Tibial artery (tissue), 4 donors: ENCODE measurements at places on chromosomes 1 and 21.

DNA sequence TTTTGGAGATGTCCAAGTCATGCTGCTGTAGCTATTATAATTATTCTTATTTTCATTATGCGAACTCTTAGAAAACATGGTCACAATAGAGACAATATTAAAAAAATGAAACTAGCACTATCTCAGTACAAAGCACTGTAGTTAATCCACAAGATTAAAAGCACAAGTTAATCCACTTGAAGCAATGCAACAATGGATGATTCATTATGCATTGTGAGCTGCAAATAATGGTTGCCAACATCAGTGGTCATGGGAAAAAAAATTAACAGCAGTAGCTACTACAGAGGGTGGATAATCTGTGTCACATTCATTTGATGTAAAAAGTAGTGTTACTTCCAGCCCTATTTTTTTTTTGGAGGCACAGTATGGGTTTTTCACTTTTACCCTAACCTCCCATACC, 56.7 kb downstream of the DPT start:
- no peak overlapping the region for H3K27ac ChIP-seq
- no peaks in the 10 kb centered on the region for H3K27me3 ChIP-seq
- H3K4me3 ChIP-seq: no peak overlapping the region
- DNase-seq: no peak
- H3K36me3 ChIP-seq: no peaks in the 10 kb centered on the region
- no peaks in the 10 kb centered on the region for H3K4me1 ChIP-seq

DNA sequence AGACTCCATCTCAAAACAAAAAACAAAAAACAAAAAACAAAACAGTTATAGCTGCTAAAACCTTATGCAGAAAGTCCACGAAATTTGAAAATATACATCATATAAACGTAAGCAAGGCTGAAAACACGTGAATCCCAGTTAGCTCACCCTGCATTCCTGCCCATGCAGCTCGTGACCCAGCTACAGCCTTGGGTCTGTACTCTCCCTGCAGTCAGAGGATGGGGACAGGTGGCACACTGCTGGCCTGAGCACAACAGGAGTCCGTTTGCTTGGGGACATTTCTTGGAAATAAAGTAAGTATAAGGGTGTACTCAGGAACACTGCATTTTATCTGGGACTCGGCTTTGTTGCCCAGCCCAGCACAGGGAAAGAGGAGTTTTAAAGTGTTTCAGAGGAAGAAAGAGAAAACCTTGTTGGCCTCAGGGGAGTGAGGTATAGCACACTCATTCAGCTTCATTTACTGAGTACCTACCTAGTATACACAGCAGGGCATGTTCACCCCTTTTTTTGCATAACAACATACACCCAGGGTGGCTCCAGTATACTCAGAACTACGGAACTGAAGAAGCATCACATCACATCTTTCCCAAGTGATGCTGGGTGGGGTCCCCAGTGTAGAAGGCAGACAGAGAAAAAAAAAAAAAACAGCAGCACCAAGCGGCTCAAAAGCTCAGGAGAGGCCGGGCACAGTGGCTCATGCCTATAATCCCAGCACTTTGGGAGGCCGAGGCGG, 44.1 kb downstream of the CAPZB start:
- no peaks in the 10 kb centered on the region for H3K36me3 ChIP-seq
- H3K4me1 ChIP-seq: peaks cover 6% of the 10 kb centered on the region
- no peak for DNase-seq
- H3K27me3 ChIP-seq: no peaks in the 10 kb centered on the region
- H3K4me3 ChIP-seq: no peak overlapping the region

DNA sequence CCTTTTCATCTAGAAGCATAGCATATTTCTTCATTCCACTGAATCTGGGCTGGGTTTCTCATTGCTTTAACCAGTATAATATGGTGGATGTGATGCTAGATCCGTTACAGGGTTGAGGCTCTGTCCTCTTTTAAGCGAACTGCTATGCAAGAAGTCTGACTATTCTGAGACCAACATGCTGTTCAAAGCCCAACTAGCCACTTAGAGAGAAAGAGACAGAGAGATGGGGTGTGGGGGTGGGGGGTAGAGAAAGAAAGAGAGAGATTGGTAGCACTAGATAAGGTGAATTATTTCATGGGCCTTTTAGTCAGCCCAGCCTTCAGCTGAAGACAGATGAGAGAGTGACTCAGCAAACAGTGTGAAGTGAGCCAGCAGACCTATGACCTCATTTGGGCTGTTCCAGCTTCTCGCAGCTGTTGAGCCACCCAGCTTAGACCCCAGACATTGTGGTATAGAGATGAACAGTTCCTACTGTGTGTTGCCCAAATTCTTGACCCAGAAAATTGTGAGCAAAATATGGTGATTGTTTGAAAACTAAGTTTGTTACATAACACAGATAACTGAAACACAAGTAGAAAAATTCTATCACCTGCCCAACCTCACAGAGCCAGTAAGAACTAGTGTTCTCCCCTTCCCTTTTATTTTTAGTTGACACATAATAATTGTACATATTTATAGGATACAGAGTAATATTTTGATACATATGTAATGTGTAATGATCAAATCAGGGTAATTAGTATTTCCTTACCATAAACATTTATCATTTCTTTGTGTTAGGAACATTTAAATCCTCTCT, 40.7 kb upstream of the PRKACB start:
- H3K27ac ChIP-seq: no peak overlapping the region
- DNase-seq: peak; percentile 23
- peaks cover 8% of the 10 kb centered on the region for H3K4me1 ChIP-seq

DNA sequence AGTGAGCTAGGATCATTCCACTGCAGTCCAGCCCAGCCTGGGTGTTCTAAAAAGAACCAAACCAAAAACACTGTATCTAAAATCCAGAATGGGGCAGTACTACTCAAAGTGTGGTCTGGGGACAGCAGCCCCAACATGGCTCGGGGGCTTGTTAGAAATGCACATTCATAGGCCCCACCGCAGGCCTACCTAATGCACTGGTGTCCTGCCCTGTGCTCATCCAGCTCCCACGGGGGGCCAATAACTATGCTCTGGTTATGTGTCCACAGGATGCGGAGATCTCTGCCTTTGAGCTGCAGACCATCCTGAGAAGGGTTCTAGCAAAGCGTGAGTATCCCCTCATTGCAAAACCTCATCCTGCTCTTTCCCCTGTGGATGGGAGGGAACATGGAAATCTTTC, 51.5 kb downstream of the CAPN2 start:
- H3K27me3 ChIP-seq: no peaks in the 10 kb centered on the region
- peaks cover 83% of the 10 kb centered on the region for H3K36me3 ChIP-seq
- no peak overlapping the region for H3K27ac ChIP-seq
- DNase-seq: no peak

GRCh38 chr1:184919892-184920291, 54.4 kb downstream of the NIBAN1 start:
- no peak overlapping the region for H3K4me3 ChIP-seq
- DNase-seq: no peak
- no peaks in the 10 kb centered on the region for H3K36me3 ChIP-seq
- H3K27me3 ChIP-seq: no peaks in the 10 kb centered on the region

DNA sequence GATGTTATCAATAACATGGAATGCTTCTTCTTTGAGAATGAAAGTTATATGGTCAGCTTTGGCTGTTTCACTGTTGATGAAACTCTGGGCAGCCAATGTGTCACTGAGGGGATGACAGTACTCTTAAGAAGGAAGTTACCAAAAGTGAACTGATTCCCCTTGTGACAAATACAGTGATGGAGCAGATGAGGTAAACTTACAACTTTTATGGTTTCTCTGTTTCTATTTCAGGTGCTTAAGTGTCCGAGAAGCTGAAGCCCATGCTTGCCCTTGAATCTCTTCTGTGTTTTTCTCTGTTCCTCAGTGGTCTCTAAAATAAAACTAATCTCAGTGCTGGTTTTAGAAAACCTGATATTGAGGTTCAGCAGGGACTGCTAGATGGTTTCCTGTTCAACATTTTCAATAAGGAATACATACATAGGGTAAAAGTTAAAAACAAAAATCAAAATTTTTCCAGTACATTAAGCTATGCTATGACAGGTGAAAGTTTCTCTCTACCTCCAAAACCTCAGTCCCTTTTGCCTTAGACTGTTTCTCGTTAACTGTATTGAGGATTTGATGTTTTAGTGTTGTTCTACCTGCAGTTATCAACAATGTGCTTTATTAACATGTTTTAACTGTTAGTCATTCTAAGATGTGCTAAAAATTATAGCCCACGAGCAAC, 454.4 kb upstream of the ADGRL4 start:
- no peak overlapping the region for H3K4me3 ChIP-seq
- no peaks in the 10 kb centered on the region for H3K27me3 ChIP-seq
- H3K27ac ChIP-seq: no peak overlapping the region

DNA sequence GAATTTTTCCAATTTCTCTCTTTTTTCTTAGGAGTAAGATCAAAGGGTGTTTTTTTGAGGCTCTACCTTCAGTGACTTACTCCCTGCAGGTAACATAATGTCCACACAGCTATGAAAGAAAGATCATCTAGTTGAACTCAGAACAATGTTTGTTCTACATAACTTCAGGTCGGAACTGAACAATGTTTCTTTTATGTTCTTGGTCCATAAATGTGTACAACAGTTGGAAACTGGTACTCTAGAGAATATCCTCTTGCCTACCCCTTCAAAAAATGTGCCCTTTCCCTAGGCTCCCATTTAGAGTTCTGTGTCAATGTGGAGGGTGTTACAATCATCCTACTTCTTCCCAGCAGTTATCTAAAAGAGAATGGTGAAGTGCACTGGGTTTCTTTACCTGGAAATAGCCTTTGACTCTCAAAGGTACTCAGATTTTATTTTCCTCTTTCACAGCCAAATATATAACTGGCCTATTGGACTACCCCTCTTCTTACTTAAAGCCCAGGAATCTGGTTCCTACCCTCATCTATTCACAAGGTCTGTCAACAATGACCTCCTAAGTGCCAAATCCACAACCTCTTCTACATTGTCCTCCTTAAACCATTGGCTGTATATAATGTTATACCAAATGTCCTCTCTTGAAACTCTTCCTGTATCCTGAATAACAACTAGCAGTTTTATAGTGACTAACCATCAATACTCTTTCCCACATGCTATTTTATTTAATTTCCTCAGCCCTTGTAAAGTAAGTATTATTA, 42.3 kb downstream of the CD58 start:
- no peaks in the 10 kb centered on the region for H3K27me3 ChIP-seq
- no peak overlapping the region for H3K4me3 ChIP-seq
- no peaks in the 10 kb centered on the region for H3K4me1 ChIP-seq
- DNase-seq: no peak
- peaks cover 17% of the 10 kb centered on the region for H3K36me3 ChIP-seq

- peak overlapping the region; percentile 89 for H3K4me3 ChIP-seq
- H3K27ac ChIP-seq: peak overlapping the region; percentile 97
- peaks cover 6% of the 10 kb centered on the region for H3K36me3 ChIP-seq
- DNase-seq: peak; percentile 78
- H3K4me1 ChIP-seq: peaks cover 58% of the 10 kb centered on the region
Observed at GRCh38 chr1:211579440-211580302, 710 bp upstream of the SLC30A1 start.

- no peak for DNase-seq
- H3K27me3 ChIP-seq: no peaks in the 10 kb centered on the region
- H3K4me1 ChIP-seq: peaks cover 19% of the 10 kb centered on the region
- H3K4me3 ChIP-seq: no peak overlapping the region
- H3K27ac ChIP-seq: no peak overlapping the region
Observed at GRCh38 chr1:64004451-64005025, 198.9 kb upstream of the UBE2U start.

DNA sequence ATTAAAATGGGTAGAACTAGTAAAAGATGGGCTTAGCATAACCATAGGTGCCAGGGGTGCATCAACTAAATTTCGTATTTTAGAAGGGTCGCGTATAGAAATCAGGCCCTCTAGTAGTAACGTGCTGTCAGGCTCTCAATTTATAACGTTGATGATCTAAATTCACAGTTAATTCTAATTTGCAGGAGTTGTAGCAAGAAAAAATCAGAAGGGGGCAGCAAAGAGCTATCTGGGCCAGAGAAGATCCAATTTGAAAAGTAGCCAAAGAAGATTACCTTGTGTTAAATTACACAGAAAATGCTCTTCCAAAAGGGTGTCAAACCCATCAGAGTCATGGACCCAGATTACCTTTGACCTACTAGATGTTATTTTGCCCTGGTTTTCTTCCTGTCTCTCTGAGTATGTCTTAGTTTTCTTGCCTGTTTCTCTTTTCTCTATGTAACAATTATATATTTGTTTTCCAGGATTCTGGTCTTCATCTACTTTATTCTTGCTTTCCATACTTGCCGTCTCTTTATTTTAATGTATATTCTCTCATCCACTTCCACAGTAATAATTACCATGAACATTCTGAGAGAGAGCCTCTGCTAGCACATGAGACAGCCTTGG, 1030.9 kb downstream of the AMY1C start:
- no peaks in the 10 kb centered on the region for H3K36me3 ChIP-seq
- no peak overlapping the region for H3K4me3 ChIP-seq
- DNase-seq: no peak
- no peak overlapping the region for H3K27ac ChIP-seq

- H3K4me1 ChIP-seq: no peaks in the 10 kb centered on the region
- no peaks in the 10 kb centered on the region for H3K27me3 ChIP-seq
- no peak for DNase-seq
- no peak overlapping the region for H3K4me3 ChIP-seq
- H3K27ac ChIP-seq: no peak overlapping the region
- H3K36me3 ChIP-seq: peaks cover 11% of the 10 kb centered on the region
Observed at GRCh38 chr1:168007691-168008090, 70.8 kb upstream of the MPC2 start.

DNA sequence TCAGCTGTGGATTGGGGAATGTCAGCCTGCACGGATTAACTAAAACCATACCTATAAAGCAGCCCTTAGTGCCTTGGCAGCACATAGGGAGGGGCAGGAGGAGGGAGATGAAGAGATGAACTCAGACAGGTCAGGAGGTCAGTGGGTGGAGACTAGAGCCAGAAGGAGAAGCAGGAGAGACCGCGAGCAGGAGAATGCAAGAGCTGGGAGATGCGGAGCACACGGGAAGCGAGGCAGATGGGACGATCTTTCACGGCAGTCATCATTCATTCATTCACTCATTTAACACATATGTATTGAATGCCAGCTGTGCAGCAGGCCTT, 41.9 kb downstream of the NEK2 start:
- DNase-seq: no peak
- peak overlapping the region; percentile 57 for H3K27ac ChIP-seq
- no peaks in the 10 kb centered on the region for H3K27me3 ChIP-seq
- H3K36me3 ChIP-seq: no peaks in the 10 kb centered on the region
- H3K4me3 ChIP-seq: no peak overlapping the region

DNA sequence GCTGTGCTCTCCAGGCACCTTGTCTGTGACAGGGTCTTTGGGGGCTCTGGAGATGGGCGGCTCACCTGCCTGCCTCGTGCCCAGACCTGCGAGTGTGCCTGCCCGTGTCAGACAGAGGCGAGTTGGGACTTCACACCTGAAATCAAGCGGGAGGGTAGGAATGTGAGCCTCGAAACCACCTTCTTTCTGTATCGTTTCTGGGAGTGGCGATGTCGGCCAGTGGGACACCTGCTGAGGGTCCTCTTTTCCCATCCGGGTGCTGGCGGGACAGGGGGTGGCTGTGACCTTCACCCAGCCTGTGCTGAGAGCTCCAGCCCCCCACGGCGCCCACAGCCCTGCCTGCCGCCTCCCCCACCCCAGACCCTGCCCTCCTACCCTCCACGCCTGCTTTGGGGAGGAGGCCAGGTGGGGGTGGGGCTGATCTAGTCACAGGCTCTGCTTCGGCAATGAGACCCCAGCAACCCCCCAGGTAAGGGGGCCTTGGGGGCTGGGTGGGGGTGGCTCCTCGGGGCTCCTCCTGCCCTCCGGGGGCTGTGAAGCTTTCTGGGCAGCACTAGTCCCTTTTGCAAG, 15.6 kb upstream of the FAAP20 start:
- H3K27ac ChIP-seq: peak overlapping the region; percentile 95
- H3K36me3 ChIP-seq: no peaks in the 10 kb centered on the region
- no peaks in the 10 kb centered on the region for H3K27me3 ChIP-seq
- no peak overlapping the region for H3K4me3 ChIP-seq

GRCh38 chr1:54220004-54220811, 20.2 kb downstream of the MRPL37 start:
- peaks cover 78% of the 10 kb centered on the region for H3K36me3 ChIP-seq
- no peak overlapping the region for H3K4me3 ChIP-seq
- H3K4me1 ChIP-seq: no peaks in the 10 kb centered on the region
- H3K27me3 ChIP-seq: no peaks in the 10 kb centered on the region
